ENCODE measurements at places on chromosomes 7 and 10.

DNA sequence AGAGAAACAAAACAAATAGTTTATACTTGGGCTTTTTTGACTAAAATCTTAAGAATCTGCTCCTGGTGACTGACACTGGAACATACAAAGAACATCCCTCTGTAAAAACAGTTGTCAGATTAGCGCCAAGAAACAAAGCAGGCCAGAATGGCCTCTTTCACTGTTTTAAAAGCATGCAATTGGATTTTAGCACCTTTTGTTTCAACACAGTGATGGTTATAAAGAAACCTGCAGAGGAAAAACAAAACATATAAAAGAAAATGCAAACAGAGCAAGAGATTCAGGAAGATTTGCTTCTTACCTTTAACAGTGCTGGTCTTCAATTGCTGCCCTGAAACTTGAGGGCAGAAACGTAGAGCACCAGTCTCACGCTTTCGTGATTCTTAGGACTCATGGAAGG is 652.2 kb upstream of the KCND2 start:
- no peak for DNase-seq

DNA sequence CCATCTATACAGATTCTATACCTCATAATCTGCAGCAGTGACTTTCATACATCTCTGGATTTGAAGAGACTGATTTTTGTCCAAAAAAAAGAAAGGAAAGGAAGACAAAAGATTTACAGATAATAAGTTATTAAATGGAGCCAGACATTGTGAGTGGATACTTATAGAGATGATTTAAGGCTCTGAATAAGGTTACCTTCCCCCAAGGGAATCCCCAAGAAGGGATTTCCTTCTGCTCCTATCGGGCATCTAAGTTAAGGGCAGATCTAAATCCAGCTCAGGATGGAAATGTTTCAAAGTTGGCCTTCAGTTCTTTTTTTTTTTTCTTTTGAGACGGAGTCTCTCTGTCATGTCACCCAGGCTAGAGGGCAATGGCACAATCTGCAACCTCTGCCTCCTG is 97.6 kb downstream of the ST8SIA6 start:
- DNase-seq = no peak

DNA sequence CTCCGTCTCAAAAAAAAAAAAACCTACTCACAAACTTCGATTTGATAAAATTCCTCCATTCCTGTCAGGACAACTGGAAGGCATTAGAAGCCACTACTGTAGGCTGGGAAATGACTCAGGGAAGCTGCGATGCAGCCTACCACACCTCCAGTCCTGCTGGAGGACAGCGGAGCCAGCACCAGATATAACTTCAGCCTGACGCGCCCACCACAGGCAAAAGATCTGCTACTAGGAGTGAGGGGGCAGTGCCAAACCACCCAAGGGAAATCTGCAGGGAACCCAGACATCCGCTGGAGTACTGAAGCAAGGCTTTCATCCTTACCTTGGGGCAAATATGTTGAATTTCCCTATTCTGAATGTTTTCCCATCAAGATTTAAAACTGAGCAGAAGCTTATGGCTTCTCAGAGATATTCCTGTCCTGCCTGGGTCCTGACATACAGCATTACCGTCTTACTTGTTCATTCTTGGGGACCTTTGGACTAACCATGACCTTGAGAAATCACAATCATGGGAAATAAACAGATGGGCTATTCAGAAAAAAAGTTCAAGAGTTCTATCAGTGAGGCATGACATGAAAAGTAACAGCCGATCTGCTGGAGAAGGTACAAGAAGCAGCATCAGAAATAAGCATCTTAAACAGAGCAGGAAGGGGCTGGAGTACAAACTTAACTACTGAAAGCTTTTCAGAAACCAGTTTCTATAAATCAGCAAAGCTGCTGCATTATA is 20.4 kb downstream of the BCCIP start:
- no peak for DNase-seq

GRCh38 chr7:96685353-96685752 is 24.3 kb downstream of the SEM1 start:
- no peak for DNase-seq

DNA sequence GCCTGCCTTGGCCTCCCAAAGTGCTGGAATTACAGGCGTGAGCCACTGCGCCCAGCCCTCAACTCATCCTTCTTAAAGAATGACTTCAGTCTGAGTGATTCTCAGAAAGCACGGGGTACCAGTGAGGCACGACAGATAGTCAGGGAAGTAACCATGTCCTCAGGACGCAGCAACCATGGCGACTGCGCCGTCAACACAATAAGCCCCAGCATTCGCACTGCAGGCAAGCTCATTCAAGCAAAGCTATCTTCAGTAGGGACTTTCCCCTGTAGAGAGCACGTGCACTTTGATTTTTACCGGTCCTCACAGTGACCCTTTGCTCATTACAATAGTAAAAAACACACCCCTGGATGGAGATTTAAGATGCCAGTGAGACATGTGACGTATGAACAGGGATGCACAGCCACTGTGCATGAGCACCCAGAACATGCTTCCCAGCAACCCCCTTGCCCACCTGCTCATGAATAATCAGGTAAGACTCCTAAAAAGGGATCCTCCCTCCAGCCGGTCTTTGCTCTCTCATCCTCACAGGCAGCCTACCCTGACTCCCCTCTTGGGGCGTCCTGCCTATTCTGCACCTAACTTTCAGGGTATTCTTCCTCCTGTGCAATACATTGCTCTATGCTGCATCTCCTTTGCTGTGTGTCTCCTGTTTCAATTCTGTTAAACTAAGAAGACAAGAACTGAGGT is 9.1 kb downstream of the WDR86 start:
- DNase-seq = no peak

GRCh38 chr10:119598397-119598796 is 1.6 kb upstream of the TIAL1 start:
- DNase-seq = no peak

DNA sequence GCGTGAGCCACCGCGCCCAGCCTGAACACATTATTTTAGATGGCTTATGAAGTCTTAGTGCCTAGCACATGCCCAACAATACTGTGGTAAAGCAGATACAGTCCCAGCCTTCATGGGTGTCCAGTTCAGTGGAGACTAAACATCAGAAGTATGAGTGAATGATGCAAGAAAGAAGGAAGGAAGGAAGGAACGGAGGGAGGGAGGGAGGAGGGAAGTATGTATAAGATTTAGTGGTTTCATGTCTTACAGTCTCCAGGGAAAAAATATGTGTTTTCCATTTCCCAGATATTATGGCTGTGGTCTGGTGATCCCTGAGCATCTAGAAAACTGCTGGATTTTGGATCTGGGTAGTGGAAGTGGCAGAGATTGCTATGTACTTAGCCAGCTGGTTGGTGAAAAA is 2.9 kb downstream of the AS3MT start:
- no peak for DNase-seq

GRCh38 chr10:92181575-92181974 is 109.3 kb downstream of the CPEB3 start:
- no peak for DNase-seq

GRCh38 chr7:150668472-150668911 is 17.0 kb upstream of the GIMAP2 start:
- DNase-seq = no peak

GRCh38 chr10:93268021-93268420 is 194.3 kb downstream of the CYP26A1 start:
- DNase-seq = no peak

- peak; percentile 85 for DNase-seq
Observed at GRCh38 chr10:11685787-11686218, 56.4 kb upstream of the ECHDC3 start.

GRCh38 chr10:49567810-49568209 is 28.9 kb upstream of the ERCC6 start:
- no peak for DNase-seq

DNA sequence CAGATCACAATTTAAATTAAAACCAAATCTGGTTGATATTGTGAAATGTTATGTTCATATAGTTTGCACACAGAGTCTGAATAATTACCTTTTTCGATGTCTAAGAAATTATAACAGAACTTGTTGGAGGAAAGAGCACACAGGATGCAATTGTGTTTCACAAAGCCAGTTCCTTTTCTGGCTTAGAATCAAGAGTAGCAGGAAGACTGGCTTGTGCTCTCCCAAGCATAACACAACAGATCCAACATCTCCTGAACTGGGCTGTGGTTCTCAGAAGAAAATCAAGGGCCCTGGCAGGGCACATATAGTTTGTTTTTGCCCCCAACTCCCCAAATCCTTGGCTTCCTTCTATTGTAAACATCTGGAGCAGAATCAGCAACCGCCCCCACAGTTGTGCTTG is 62.7 kb downstream of the LRRC4 start:
- DNase-seq = no peak

DNA sequence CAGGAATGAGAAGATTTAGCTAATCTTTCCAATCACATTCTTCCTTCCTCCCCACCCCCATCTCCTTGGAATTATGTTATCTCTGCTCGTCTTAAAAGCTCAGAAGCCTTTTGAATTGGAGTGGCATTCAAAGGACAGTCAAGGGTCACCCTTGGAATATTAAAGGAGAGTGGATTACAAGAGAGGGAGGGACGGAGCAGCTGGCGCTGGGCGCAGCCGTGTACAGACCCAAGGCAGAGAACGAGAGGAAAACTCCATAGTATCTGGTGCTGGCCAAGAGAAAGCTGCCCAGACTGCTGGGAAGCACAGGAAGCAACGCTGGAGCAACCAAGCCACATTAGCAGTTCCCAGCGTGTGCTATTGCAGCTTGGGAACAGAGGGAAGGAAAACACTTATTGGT is 95.7 kb downstream of the POU6F2 start:
- DNase-seq = no peak

GRCh38 chr7:44489955-44490350 is 505 bp downstream of the NUDCD3 start:
- DNase-seq = no peak

DNA sequence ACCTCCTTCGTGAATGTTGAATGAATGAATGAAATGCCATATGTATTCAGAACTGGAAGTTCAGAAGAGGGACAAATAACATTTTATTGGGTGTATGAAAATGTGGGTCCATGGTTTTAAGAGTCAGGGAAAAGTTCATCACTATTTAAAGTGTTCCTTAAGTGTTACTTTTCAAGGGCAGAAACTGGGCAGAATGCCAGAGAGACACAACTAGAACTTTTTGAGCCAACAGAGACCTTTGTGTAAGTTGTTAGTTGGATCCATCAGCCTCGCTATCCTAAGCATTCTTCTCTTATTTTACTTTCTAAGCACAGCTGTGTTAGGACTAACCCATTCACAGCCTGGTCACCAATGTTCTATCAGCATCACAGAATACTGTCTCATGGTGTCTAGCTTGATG is 13.6 kb upstream of the TAF3 start:
- DNase-seq = no peak

GRCh38 chr7:2701832-2702593 is 14.0 kb downstream of the AMZ1 start:
- DNase-seq = peak; percentile 93

DNA sequence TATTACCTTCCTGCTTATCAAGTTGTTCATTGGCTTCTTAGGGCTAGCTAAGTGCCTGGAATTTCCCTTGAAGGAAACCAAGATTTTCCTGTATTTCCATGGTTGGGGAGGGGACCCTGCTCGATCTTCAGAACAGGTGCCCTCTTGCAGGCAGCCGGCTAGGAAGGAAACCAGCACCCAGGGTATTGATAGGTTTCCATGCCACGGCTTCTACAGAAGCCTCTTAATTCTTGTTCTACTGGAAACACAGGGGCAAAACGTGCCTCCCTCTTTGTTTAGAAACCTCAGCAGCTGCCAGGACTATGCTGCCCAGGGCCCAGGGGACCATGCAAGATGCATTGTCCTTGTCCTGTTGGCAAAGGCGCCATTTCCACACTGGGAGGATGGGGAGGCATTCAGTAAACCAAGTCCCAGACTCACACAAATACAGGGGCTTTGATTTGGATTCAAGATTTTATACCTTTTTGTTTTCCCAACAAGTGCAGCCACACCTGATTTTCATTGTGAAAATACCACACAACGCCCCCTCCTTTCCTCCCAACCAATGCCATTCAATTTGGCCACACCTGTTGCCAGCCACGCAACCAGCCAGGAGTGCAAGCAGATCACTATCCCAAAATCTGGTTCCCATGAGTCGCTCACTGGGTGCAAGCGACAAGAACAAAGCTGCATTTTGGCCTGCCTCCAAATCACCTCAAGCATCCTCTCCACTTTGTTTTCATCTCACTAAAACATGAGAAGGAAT is 29.6 kb downstream of the C10orf71 start:
- DNase-seq = no peak

- no peak for DNase-seq
Observed at GRCh38 chr10:72783410-72783833, 91.5 kb downstream of the MCU start.

DNA sequence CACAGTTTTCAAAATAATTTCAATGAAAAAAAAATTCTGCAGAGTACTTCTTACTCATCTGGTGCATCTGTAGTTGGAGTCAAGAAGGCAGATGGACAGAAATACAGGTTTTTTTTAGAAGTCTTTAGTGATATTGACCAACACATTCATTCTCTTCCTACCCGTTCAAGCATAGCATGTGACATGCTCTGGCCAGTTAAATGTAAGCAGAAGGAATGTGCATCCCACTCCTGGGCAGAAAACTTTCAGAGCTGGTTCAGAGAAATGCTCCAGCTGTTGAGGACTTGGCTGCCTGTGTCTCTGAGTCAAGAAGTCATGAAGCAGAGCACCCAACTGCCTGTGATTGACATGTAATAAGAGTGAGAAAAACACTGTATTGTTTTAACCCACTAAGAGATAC is 665.3 kb upstream of the IGFBP3 start:
- DNase-seq = no peak

DNA sequence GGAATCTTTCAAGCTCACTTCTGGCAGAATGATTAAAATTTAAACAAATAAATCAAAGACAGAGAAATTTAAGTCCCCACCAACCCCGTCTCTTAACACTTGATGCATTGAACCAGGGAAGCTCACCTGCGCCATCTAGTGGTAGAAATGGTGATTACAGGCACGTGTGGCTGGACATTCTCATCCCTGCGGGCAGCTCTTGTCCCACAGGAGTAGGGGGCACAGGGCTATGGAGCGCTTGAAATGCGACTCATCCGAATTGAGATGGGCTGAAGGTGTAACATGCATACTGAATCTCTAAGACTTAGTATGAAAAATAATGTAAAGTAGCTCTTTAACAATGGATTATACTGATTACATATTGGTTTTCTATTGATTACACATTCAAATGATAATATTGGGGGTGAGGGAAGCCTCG is 24.8 kb upstream of the SLIT1 start:
- no peak for DNase-seq

DNA sequence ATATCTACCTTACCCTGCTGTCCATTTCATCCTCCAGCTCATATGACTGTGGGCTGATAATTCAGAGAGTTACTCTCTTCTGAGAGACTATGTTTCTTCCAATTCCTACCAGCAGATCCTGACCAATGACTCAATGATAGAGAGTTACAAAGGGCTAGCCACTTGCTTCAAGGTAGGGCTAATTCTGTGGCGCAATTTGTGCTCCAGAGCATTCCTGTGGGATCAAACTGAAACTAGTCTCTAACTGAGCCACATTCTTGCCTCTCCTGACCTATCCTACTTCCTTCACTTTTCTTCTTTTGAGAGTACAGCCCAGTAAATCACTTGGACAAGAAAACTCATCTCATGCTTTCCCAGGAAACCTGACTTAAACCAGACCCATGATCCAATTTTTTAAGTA is 17.9 kb upstream of the ASZ1 start:
- DNase-seq = no peak

GRCh38 chr7:5437348-5437892 is 13.8 kb upstream of the TNRC18 start:
- no peak for DNase-seq
